ENCODE measurements at places on chromosomes 12 and 14.

GRCh38 chr12:125069616-125070015 is 4.4 kb downstream of the AACS start:
- DNase-seq, result no peak

- DNase-seq, result no peak
Measured at GRCh38 chr12:57389033-57389432, 41.8 kb downstream of the R3HDM2 start.

DNA sequence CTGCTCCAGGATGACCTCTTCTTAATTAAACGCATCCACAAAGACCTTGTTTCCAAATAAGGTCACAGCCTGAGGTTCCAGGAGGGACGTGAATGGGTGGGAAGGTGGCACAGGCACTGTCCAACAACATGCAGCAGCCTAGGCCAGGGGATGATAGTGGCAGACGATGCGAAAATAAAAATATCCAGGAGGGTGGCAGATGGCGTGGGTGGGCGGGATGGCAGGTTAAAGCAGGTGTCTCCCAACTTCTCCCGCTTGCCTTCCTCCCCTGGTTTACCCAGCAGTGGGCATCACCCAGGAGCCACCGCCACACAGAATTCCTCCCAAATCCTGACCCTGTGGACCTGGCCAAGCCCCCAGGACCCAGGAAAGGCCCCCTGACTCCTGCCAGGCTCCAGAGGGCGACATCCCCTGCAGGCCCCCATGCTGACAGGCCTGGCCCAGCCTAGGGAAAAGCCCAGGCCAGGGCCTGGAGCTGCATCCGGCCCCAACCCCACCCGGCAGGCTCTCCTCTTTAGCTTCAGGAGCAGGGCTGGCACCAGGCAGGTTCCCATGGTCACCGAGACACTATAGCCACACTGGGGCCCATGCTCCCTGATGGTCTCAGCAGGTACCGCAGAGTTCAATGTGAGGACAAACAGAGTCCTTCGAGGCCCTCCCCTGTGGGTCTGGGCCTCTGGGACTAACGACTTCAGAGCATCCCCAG is 9.7 kb downstream of the NCOR2 start:
- DNase-seq, result no peak

DNA sequence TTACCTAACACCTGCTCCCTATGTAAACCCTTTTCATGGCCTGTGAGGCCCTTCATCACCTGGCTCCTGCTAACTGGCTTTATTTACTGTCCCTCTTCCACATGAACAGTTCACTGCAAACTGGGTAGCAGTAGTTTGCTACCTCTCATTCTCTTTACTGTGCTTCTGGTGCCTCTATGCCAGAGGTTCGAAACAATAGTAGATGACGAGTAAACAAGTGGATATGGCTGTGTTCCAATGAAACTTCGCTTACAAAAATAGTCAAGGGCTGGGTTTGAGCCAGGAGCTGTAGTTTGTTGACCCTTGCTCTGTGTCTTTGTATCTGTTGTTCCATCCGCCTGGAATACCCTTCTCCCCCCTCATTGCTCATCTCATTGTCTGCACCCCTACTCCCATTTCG is 233.6 kb upstream of the RMST start:
- no peak for DNase-seq

All from NCI-H526 (cell line).